ENCODE measurements at places on chromosomes 1 and 21.

GRCh38 chr1:168304865-168305264 lies 24.2 kb downstream of the TBX19 start:
- DNase-seq, result no peak

GRCh38 chr21:42533306-42533962 lies 19.8 kb downstream of the SLC37A1 start:
- DNase-seq, result no peak

- DNase-seq, result no peak
These were observed 45.5 kb downstream of the WDR64 start for GRCh38 chr1:241697640-241698018.

- no peak for DNase-seq
These were observed 21.1 kb downstream of the MEGF6 start for GRCh38 chr1:3590139-3590763.

- no peak for DNase-seq
These were observed 450.5 kb downstream of the NUF2 start for GRCh38 chr1:163772246-163772645.
